NCI-H2081 treated with DMSO at 0.1 percent for 48 hours (cell line): ENCODE measurements at places on chromosomes 16 and 17.

DNA sequence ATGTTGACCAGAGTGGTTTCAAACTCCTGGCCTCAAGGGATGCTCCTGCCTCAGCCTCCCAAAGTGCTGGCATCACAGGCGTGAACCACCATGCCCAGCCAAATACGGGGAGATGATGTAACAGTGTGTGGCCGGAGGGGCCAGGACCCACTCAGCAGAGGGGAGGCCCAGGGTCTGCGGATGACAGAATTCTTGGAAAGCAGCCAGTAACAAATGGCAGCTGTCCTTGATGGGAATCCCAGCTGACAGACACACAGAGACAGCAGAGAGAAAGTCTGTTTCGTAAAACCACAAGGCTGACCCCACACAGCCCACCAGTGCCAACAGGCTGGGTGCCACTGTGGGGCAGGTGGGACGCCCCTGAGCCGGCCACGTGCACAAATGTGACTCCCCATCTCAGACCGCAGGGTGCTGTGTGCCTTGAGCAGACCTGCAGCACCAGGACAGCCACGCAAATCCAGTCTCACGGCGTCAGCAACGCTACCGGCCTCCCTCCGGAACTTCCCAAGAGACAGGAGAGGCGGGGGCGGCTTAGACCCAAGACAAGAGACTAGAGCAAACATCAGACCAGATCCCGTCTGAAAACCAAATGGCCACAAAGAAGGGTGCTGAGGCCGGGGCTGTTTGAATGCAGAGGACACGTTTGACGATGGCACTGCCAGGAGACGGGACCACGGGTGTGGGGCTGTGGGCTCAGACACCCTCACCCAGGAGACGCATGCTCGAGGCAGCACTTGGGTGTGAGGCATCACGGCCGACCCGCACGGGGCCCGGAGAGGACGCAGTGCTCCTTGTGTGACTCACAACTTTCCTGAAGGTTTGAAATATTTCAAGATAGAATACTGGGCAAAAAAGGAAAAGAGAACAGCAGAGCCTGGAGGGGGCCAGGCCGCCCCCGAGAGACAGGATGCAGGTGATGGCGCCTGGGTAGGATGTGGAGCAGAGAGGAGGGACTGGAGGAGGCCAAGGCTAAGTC, 24.6 kb downstream of the CTU2 start:
- DNase-seq = no peak

- DNase-seq = no peak
Observed at GRCh38 chr16:68463904-68464303, 15.6 kb upstream of the SMPD3 start.

DNA sequence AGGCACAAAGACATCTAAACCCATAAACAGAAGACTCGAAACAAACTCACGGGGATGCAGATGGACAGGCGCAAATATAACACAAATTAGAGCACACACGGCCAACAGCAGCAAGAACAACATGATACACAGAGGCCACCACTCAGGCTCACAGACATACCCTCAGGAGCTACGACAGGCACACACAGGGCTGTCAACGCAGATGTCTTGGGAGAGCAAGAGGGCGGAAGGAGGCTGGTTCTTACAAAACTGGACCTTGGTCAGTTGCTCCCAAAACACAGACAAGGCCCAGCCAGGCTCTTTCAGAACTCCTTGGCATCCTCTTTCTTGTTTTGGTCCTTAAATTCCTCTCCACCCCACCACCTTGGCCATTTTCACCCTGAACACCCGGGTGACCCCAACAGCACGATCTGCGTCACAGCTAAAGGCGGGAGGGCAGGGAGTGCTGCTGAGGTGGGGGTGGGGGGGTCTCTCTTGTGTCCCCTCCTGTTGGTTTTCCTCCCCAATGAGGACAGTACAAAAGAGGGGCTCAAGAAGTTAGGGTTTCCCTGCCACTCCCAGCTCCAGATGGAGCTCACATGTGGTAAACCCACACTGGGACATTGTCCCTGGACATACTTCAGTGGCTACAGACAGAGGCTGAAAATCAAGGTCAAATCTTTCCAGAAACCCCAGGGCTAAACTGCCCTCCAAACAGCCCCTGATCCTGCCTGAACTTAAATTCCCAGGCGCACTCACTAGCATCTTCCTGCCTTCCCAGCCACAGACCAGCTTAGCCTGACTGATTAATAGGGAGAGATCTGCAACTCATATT, 221.3 kb downstream of the C16orf78 start:
- DNase-seq = no peak

DNA sequence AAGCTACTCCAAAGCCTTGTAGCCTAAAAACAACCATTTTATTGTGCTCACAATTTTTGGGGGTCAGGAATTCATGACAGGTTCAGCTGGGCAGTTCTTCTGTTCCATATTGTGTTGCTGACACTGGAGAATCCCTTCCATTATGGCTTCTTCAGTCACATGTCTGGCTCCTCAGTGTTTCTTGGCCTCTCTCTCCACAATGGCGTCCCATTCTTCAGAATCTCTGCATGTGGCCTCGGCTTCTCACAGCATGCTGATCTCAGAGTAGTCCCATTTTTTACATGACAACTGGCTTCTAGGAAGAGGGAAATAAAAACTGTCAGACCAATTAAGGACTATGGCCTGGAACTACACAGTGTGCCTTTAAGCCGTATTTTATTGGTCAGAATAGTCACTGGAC, 49.7 kb downstream of the NF1 start:
- DNase-seq = no peak
